ENCODE measurements at places on chromosomes 2 and 18.

DNA sequence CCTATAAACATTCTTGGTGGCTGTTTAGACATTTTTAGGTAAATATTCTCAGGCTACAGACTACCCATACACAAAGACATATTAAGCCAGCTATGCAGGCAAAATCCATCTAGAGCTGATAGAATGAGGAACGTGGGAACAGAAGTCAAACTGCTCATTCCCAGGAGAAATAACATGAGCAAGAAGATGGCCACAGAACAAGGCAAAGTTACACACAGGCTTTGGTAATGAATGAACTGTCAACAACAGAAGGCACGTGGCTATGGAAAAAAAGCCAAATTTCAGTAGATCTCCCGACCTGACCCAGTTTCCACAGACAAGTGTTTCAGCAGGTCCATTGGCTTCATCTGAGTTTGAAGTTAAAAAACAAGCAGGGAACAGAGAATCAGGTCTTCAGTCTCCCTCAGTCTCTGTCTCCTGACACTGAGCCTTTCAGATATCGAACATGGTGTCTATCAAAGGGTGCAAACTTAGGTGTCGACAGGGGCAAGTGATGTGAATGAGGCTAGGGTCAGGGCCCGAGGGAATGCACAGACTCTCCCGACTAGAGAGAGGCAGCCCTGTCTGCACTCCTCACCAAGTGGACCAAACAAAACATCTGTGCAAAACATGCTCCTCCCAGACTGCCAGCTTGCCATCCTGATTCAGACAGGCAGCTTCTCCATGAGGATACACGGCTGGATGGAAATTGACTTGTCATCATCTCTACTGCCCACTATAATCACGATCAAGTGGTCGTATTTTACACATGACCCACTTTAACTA lies 25.9 kb downstream of the SIGLEC15 start:
- DNase-seq = no peak

GRCh38 chr2:187057466-187057865 lies 208.5 kb upstream of the ZSWIM2 start:
- DNase-seq = no peak

DNA sequence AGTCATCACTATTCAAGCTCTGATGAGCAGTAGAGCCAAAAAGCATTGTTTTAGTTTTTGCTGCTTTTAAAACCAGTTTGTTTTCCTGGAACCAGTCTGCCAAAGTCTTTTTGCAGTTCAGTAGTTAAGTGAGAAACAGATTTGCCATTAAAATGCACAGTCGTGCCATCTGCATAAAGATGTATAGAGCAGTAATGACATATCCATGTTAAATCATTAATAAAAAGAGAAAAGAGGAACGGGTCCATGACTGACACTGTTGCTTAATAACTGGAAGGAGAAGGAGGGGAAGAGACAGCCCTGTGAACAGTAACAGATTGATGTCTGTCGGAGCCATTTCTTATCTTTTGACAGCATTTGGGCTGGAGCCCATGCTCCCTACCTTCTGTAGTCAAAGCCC lies 704.6 kb downstream of the SATB2 start:
- no peak for DNase-seq

GRCh38 chr2:37682473-37682872 lies 11.0 kb upstream of the CDC42EP3 start:
- no peak for DNase-seq

DNA sequence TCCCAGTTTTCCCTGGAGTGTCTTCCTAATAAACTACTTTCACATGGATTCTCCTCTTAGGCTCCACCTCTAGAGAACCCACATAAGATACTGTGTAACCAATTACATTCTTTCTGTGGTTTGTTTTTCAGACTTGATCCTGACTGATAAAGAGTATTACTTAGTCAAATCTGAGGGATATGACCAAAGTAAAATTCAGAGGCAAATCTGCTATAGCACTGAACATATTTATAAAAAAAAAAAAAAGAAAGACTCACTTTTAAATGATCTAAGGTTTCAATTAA lies 13.9 kb downstream of the CKAP2L start:
- no peak for DNase-seq

GRCh38 chr2:159130302-159130701 lies 156.2 kb downstream of the WDSUB1 start:
- DNase-seq = no peak

GRCh38 chr2:86633155-86633651 lies 9.5 kb upstream of the RNF103 start:
- no peak for DNase-seq

DNA sequence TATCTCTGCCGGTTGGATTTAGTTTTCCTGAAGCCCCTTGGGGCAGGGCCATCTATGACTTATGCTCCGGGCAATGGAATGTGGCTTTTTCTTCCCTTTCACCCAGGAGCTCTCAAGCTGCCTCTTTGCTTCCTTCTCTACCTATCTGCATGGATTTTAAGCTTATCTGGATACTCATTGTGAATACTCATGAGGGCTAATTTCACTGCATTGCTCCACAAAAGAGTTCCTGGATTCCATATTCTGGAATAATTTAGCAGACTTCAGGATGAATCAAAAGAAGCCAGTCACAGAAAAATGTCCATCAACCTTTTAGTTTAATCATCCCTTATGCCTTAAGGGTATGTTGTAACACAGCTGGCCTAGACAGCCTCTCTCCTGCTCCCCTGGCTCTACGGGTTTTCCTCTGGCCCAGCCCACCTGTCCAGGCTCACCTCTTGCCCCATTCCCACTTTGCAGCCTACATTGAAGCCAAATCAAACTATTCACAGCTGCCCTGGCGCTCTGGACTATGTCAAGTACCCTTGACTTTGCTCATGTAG lies 122.8 kb upstream of the RMDN2 start:
- no peak for DNase-seq

DNA sequence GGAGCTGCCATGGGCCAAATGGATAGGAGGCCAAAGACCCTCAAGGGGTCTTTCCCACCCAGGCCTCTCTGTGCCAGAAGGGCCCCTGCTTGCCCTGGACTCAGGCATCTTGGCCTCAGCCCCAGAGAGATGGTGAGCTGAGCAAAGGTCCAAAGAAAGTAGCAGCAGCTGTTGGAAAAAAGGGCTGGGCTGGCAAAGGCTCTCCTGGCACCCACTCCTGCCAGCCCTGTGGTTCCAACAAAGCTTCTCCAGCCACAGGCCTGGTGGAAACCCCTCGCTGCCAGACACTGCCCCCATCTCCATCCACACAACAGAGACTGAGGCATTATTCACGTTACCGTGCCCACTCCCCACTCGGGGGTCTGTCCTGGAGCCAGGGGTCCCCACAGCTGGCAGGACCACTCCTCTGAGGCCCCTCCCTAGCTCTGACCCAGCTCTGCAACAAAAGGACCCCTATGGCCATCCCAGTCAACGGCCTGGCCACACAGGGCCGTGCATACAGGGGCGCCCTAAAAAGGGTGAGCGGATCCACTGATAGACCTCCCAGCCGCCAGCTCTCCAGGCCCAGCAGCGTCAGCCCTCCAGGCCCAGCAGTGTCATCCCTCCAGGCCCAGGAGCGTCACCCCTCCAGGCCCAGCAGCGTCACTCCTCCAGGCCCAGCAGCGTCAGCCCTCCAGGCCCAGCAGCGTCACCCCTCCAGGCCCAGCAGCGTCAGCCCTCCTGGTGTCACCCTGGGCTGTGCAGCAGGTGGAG lies 10.1 kb downstream of the BIN1 start:
- no peak for DNase-seq

DNA sequence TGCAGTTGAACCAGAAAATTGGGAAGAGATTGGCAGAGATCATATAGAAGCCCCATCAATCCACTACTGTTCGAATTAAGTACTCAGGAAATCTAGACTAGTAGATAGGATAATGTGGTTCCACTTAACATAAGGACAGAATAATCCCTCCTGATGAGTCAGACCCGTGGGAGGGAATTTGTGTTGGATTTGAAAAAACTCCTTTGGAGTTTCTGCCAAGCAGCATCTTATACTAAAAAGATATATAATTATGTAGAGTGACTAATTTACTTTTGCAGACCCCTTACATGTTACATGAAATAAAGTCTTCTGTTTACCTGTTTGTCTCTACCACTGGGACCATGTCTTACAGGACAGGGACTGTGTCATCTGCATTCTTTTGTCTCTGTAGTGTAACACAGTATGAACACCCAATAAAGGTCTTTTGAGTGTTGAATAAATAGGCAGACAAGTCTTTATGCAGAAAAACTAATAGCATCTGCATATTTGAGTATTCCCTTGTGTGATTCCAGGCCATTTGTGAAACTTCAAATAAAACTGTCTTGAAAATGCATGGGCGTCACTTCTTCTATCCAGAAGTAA lies 122.6 kb upstream of the DNAJC10 start:
- DNase-seq = peak; percentile 19

DNA sequence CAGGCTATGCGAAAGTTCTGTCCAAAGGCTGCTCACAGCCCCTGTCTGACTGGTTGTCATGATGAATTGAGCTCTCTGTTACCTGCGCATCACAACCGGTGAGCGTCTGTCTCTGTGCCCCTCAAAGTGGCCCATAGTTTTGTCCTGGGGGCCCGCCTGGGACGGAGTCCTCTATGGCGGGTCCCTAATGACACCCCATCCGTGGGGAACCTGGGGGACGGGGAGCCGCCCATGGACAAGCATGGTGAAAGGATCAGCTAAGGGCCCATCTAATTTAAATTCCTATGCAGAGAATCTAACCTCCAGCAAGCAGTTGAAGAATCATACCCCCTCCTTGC lies 473 bp downstream of the ELMOD3 start:
- no peak for DNase-seq

DNA sequence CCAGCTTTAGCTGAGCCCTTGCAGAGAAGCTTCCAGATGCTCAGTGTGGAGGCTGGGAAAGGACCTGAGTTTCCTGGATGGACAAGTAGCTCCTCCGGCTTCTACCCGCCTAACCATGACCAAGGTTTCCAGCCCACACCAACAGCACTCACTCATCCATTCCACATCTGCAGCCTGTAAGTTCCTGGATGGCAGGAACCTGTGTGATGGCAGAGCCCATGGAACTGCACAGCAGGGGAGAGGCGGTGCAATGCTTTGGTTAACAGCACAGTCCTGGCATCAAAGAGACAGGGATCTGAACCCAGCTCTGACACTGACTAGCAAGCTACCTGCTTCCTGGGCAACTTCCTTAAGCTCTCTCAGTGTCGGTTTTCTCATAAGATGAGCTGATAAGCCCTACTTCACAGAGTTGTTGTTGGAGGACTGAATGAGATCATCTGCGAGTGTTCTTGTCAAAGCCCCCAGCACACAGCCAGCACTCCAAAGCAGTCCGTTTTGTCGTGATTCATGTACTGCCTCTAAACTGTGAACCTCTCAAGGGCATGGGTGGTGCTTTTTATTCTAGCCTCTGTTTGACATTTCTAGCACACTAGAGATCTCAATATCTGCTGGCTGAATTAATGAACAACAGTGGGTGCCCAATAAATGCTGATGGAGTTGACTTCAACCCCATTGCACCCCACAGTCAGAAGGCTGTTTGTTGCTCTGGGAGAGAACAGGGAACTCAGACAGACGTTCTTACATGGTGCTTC lies 41.6 kb upstream of the OTOF start:
- DNase-seq = no peak
